Right lobe of liver (tissue), 6 donors: ENCODE measurements at places on chromosomes 11 and 22. TPM values are rescaled to one million over a fixed set of nuclear protein-coding genes. Genes with fewer than 3 reads are reported as not detected.

Gene FJX1
- total RNA-seq, result 1.1 TPM

Gene CLDN25
- not detected for total RNA-seq

DNA sequence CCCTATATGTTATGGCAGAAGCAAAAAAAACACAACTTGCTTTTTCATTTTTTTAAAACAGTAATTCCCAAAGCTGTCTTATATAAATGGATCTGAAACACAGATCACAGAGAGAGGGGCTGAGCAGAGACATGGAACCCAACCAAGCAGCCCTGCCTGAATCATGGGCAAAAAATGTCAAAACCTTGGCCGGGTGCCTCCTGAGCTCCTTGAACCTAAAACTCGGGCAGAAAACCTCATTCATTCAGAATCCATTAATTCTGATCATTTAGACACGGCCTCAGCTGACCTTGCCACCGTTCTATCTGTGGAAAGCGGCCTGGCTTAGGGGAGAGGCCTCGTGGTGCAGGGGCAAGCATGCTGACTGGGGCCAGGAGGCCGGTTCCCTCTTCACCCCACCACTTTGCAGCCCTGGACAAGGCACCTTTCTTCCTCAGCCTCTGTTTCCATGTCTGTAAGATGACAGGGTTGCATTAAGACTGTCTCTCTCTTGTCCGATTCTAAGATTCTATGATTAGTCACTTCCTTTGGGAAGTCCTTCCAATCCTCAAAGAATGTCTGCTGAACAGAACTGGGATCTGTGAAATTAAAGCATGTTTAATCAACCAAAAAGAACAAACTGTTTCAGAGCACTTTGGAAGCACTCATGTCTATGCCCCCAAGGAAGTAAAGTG is 26.0 kb downstream of the TENM4 start:
- H3K4me3 ChIP-seq, result no peak overlapping the region
- no peaks in the 10 kb centered on the region for H3K36me3 ChIP-seq
- H3K27ac ChIP-seq, result no peak overlapping the region
- no peak for DNase-seq
- H3K27me3 ChIP-seq, result no peaks in the 10 kb centered on the region

- no peak for DNase-seq
- H3K4me1 ChIP-seq, result peaks cover 3% of the 10 kb centered on the region
- no peak overlapping the region for H3K4me3 ChIP-seq
- no peaks in the 10 kb centered on the region for H3K27me3 ChIP-seq
- no peaks in the 10 kb centered on the region for H3K36me3 ChIP-seq
- no peak overlapping the region for H3K27ac ChIP-seq
Measured at GRCh38 chr11:61473370-61474012, 35.1 kb upstream of the LRRC10B start.

- no peak overlapping the region for H3K4me3 ChIP-seq
- no peaks in the 10 kb centered on the region for H3K27me3 ChIP-seq
- no peaks in the 10 kb centered on the region for H3K36me3 ChIP-seq
- H3K4me1 ChIP-seq, result no peaks in the 10 kb centered on the region
Measured at GRCh38 chr11:61515686-61516085, 7.1 kb downstream of the LRRC10B start.

DNA sequence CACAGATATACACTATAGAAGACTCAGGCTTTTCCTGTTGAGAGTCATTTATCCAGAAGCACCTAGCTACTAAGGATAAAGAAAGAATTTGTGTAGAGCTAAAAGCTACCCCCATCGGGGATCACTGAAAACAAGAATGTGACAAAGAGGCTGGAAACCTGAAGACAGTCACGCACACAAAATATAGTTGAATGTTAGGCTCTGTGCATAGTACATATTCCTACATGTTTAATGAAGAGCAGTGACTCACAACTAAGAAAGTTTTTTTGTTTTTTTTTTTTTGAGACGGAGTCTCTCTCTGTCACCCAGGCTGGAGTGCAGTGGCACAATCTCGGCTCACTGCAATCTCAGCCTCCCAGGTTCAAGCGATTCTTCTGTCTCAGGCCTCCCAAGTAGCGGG is 8.4 kb downstream of the OR10V1 start:
- no peak for DNase-seq
- no peak overlapping the region for H3K4me3 ChIP-seq
- H3K27ac ChIP-seq, result no peak overlapping the region
- no peaks in the 10 kb centered on the region for H3K36me3 ChIP-seq
- no peaks in the 10 kb centered on the region for H3K4me1 ChIP-seq

- no peaks in the 10 kb centered on the region for H3K36me3 ChIP-seq
- H3K27ac ChIP-seq, result no peak overlapping the region
- no peaks in the 10 kb centered on the region for H3K4me1 ChIP-seq
- DNase-seq, result no peak
Measured at GRCh38 chr11:58058276-58059006, 27.7 kb downstream of the OR6Q1 start.

- H3K4me3 ChIP-seq, result peak within 1 kb of the TSS; percentile 9
- no peak for DNase-seq
Measured at GRCh38 chr11:13962562-13963168, at the start of gene SPON1. TSS of gene SPON1 (plus strand) at chr11:13962723. CDS start at chr11:13962905, 182 bp downstream.

- H3K4me3 ChIP-seq, result peak within 1 kb of the TSS; percentile 81
- H3K36me3 ChIP-seq, result no peaks in the 10 kb centered on the region
- no peaks in the 10 kb centered on the region for H3K27me3 ChIP-seq
- H3K27ac ChIP-seq, result peak within 1 kb of the TSS; percentile 99
Measured at GRCh38 chr11:10293423-10294289, at the start of gene SBF2. TSS of gene SBF2 (minus strand) at chr11:10294219. CDS start at chr11:10294069, 150 bp downstream.

GRCh38 chr11:59728154-59728553 is 14.5 kb upstream of the OR10V1 start:
- no peaks in the 10 kb centered on the region for H3K27me3 ChIP-seq
- no peaks in the 10 kb centered on the region for H3K36me3 ChIP-seq
- H3K27ac ChIP-seq, result no peak overlapping the region
